CD4-positive, alpha-beta T cell treated with Interleukin-17A for 1 hour (primary cell): ENCODE measurements at places on chromosomes 16 and 17.

- no peak for DNase-seq
Measured at GRCh38 chr17:37490638-37491614, 1.2 kb downstream of the DUSP14 start.

GRCh38 chr17:7440834-7441195 is 1.5 kb downstream of the FGF11 start:
- no peak for DNase-seq

- no peak for DNase-seq
Measured at GRCh38 chr16:75481475-75481874, 13.8 kb downstream of the CHST6 start.

- no peak for DNase-seq
Measured at GRCh38 chr17:81116704-81117103, 48.6 kb upstream of the PVALEF start.

DNA sequence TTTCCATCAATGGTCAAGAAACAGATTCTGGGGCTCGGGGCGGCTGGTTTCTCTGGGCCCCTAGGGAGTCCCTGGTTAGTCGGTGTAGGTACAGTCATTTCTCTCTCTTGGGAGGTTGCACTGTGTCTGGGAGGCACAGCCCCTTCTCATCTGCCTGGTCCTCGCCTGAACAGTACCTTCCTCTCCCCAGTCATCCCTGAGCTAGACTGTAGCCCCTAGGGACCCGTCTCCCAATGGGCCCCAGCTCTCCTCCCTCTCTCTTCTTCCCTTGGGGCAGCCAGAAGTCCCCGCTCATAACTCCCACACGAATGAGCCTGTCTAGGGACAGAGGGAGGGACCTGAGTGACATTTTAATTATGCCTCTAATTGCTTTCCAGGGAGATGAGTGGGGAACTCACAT is 20.2 kb upstream of the CPSF4L start:
- DNase-seq: no peak

DNA sequence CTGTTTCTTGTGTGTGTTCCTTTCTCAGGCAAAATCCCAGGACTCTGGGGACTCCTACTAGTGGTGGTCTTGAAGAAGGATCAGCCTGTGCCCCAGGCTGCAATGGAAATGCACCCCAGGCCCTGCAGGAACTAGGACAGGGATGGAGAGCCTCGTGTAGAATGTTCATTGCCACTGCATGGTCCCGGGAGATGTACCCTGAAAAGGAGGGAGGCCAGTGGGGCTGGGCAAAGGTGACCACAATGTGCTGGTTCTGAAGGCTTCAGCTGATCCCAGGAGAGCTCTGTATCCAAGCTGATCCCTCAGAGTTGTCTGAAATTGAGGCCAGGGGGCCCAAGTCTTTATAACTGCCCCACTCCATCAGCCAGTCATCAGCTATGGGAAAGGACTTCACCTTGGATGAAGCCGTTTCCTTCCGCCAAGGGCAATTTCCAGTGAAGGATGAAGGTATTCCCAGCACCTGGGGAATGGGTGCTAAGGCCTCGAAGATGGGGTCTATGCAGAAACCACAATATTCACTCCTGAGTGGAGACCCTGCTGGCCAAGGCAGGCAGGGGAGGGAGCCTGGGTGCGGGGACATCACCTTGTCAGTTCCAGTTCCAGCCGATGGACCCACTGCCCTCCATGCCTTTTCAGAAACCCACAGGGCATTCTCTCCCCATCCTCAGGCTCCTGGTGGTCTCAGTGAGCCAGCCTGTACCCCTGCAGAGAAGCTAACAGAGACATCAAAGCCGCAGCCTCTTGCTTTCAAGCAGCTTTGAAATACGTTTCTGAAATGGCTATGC is 59.9 kb upstream of the CDH5 start:
- DNase-seq: no peak

- DNase-seq: peak; percentile 47
Measured at GRCh38 chr17:35117984-35118383, 1.7 kb downstream of the RAD51D start.
